Stimulated activated CD4-positive, alpha-beta T cell treated with anti-CD3 and anti-CD28 coated beads, Interleukin-1b, Interleukin-23, amount 100 ng/mL, for 48 hours (primary cell): ENCODE measurements at places on chromosomes 1 and 21.

DNA sequence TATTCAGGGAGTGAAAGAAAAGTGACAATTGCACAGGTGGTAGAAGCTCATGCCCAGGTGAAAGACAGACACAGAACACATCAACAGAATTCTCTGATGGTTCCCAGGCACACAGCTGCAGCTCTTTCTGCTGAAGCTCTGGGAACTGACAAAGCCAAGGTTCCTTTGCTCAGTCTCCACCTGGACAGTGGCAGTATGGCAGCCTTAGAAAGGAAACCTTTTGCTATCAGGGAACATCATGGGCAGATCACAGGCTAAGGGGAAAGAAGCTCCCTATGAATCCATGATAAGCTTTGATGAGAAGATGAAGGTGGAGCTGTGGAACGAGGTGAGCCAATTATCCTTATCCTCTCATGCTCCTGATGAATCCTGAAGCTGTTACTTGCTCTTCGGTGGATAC is 1.2 kb downstream of the SPRR2B start:
- no peak for DNase-seq

DNA sequence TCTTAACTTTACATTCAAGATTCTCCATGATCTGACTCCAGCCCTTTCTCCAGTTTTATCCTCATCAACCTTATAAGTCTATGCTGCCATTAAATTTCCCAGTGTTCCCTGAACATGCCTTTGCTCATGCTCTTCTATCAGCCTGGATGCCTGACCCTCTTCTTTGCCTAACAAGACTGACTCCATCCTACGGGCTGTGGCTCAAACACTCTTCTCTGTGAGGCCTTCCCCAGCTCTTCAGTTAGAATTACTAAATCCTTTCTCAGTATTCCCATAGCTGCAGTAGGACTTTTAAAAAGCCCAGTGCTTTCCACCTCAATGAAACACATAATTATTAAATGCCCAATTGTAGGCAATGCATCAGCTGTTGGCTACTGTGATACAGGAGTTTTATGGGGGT is 76.5 kb upstream of the GNG12 start:
- DNase-seq = no peak

- DNase-seq = no peak
Observed at GRCh38 chr1:179996099-179996498, 41.5 kb downstream of the CEP350 start.

- no peak for DNase-seq
Observed at GRCh38 chr1:94083681-94084080, 37.3 kb downstream of the ABCA4 start.

DNA sequence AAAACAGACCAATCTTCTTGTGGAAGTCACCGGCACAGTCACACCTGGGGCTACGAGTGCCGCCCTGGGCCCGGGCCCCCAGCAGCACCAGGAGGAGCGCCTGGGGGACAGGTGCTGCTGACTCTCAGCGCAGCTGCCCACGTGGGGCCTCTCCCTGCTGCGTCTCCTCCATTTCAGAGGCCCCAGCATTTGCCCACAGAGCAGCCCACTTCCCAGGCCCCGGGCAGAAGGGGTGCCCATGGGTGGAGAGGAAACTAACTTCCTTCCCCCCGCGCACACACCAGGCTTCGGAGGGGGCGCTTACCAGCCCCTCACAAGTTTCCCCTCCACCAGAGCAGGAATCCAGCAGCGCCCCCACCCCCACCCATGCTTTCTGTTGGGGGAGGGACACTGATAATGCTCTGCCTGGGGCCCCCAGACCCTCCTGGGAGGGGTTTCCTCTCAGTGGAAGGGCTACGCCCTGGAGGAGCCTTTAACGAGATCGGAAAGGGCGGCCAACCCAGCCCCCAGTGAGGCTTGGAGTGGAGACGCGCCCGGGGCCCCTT is 440 bp downstream of the TNFRSF25 start:
- peak; percentile 54 for DNase-seq
